ENCODE measurements at places on chromosomes 16 and 17. TPM values are rescaled to one million over a fixed set of nuclear protein-coding genes. Genes with fewer than 3 reads are reported as not detected.

MARVELD3 gene
- not detected for total RNA-seq

GRCh38 chr17:14903854-14904253 is 361.3 kb downstream of the PMP22 start:
- no peak for DNase-seq

GRCh38 chr17:298791-299450 is 53.7 kb downstream of the RPH3AL start:
- no peak for DNase-seq

- peak; percentile 76 for DNase-seq
Observed at GRCh38 chr17:50918933-50919296, 52.8 kb upstream of the TOB1 start.

DNA sequence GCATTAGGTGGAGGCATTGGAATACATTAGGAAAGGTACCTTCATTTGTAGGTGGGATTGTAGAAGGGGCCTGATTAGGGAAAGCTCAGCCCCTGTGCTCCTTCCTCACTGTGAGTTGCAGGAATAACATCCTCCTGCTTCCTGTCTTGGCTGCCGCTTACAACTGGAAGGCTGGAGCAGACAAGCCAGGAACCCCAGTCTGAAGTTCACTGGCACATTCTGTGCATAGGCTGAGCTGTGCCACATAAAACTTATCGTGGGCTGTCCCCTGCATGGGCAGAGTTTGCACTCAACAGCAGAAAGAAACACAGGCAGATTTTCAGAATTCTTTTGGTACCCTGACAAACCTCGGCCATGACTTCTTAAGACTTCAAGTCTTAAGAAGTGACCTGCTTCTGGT is 200.1 kb downstream of the SALL1 start:
- DNase-seq, result no peak

HSPB9 gene
- total RNA-seq, result not detected

DNA sequence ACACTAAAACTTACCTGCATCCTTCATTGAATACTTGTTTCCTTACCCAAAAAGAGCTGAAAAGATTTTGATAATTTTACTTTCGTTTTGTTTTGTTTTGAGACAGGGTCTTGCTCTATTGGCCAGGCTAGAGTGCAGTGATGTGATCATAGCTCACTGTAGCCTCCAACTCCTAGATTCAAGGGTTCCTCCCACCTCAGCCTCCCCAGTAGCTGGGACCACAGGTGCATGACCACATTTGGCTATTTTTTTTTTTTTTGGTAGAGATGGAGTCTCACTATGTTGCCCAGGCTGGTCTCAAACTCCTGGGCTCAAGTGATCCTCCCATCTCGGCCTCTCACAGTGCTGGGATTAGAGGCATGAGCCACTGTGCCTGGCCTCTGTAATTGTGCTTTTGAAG is 10.0 kb upstream of the TCAP start:
- DNase-seq, result no peak

GRCh38 chr16:8957063-8957397 is 6.7 kb downstream of the USP7 start:
- DNase-seq, result no peak

DNA sequence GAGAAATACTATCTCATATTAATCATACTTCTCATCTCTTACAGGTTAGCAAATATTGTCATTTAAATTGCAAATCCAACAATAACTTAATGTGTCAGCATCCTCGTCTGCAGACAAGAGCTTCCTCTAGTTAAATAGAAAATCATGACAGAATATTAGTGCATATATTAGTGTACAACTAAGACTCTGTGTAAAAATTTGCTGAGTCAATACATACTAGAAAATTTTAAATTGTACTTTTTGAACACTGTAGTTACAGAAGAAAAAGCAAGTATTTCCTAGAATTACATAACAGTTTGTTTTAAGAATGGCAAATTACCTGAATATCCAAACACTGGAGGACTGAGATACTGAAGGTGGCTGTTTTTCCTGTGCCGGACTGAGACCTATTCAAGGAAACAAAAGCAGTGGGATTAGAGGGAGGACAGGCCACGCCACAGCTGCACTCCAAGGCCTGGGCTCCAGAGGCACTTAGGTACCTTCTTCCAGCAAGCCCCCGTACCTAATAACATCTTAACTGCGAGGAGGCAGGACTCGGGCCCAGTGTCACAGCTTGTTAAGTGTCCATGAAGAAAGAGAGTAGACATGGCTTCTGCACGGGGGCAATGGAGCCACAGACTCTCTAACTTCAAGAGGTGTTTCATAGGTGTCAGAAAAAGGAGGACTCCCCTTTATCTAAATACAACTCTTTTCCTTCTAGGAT is 5.3 kb downstream of the EIF4A3 start:
- DNase-seq, result no peak

OR1D2 gene
- not detected for total RNA-seq

GRCh38 chr17:80382956-80383355 is 32.0 kb upstream of the ENDOV start:
- DNase-seq, result no peak

GRCh38 chr16:47780213-47780875 is 319.2 kb downstream of the PHKB start:
- DNase-seq, result no peak

GRCh38 chr17:7442142-7442541 is 2.7 kb upstream of the CHRNB1 start:
- DNase-seq, result no peak

GRCh38 chr16:57842601-57843000 is 40.3 kb upstream of the KIFC3 start:
- no peak for DNase-seq

DNA sequence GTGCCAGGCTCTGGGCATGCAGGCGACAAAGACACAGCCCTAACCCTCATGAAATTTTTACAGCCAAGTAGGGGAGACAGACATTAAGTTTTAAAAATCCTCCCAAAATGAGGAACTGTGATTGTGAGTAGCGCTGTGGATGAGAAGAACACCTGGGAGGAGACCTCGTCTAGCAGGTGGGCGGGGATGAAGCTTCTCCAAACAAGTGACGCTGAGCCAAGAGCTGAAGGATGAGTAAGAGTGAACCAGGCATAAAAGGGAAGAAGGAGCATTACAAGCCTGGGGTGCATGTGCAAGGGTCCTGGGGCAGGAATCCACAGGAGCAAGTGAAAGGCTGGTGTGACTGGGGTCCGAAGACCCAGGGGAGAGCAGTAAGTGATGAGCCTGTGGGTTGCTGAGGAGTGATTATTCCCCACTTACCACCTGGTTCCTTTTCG is 149.4 kb upstream of the HS3ST2 start:
- DNase-seq, result no peak

DNA sequence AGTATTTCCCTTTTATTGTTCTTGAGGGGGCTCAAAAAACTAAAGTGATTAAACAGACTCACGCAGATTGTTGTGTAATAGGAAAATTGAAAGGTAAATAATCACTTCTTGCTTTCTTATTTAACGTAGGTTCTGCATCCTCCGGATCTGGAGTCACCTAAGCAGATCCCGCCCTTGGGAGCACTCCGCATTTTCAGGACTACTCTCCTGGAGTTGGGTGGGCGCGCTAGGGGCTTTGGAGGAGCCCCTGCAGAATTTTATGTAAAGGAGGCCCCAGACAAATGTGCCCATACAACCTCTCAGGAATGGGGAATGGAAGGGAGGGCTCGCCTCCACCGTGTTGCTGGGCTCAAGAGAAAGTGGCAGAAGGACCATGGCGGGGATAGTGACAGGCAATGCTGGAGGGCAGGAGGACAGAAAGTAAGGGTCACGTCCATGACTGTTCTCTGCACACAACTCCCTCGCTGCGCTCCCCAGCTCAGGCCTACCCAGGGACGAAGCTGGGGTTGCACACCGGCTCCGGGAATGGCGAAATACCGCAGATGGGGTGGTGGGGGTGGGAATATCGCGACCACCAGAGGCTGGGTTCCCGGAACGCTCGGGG is 8.3 kb downstream of the MT2A start:
- DNase-seq, result no peak

DNA sequence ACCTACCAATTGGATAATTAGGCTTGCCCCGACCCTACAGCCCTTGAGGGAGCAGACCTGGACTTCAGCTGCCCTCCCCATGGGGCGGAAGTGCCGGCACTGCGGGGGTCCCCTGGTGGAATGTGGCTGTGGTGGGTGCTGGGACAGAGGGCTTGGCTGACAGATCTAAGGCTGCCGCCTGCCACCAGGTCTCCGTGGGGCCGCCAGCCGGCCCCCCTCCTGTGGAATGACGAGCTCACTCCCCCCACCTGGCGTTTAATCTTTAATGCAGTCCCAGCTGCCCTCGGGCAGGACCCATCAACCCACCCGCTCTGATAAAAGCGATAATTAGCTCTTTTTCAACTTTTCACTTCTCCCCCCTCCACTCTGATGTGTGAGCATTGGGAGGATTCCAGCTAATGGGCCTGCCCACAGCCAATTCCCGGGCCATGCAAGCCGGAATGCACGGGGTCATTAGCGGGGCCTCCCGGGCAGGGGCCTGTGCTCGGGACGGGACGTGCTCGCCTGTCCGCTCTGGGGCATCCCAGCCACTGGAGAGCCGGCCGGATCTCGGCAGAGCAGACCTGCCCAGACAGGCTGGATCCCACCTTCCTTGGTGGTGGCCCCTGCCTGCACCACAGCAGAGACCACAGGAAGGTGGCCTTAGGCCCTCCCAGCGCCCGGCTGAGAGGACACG is 28.3 kb upstream of the GOSR2 start:
- no peak for DNase-seq

SPATA20 gene
- total RNA-seq, result 36.2 TPM

DNA sequence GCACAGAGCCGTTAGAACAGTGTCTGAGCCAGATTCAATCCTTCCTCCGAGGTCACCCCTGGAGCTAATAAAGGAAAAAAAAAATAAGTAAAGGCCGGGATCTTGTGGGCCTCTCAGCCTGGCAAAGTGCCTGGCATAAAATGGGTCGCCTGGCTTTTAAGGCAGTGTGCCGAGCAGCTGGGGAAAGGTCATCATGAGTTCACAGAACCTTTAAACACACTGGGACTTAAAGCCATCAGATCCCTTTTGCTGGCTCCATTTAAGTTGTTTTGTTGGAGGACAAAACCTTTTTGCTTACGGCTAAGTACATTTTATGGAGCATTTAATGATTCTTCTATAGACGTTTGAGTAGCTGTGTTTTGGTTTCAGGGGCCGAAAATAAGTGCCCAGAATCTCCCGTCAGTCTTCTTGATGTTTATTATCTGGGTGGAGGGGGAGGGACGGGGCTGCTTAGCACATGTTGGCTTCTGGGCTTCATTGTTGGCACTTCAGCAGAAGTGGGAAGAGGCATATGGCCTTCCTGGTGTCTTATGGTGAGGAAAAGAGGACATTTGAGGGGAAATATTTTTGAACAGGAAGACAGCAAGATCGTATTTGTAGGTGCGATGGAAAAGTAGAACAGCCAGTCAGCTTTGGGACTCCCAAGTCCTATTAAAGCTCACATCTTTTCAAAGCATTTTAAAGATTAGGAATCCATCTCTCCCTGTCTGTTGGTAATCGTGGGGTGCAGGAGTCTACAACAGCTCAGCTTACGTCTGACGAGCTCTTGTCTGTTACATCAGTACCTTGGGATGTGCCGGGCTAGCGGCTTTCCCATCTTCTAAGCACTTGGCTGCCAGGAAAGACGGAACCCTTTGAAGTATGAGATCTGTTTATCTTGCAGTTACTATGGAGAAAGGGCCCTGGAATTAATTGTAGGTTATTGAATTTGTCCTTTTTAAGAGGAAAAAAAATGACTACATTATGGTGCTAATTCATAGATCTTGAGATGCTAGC is 31.1 kb downstream of the RBFOX1 start:
- DNase-seq, result no peak

- DNase-seq, result no peak
Observed at GRCh38 chr17:37239690-37240334, 136.0 kb upstream of the C17orf78 start.

MYH8 gene
- total RNA-seq, result not detected

DNA sequence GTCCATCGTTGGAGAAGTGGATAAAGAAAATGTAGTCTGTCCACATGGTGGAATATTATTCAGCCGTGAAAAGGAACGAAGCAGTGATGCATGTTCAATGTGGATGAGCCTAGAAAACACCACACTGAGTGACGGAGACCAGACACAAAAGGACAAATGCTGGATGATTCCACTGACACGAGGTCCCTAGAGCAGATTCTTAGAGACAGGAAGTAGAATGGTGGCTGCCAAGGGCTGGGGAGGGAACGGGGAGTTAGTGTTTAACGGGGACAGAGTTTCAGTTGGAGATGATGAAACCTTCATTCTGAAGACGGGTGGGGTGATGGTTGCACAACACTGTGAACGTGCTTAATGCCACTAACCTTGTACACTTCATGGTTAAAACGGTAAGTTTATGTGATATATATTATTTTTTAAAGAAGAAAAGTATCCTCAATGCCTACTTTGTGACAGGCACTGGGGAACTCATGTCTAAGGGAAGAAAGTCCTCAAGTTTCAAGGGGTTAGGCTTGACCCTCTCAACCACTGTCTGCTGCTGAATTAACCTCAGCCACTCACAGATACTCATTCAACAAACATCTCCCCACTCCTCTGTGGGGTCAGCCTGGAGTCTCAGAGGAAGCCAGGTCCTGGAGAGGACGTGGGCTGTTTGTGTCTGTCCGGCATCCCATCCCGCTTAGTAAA is 17.6 kb downstream of the C16orf74 start:
- DNase-seq, result no peak

RHBDL3 gene
- 0.11 TPM for total RNA-seq

DNA sequence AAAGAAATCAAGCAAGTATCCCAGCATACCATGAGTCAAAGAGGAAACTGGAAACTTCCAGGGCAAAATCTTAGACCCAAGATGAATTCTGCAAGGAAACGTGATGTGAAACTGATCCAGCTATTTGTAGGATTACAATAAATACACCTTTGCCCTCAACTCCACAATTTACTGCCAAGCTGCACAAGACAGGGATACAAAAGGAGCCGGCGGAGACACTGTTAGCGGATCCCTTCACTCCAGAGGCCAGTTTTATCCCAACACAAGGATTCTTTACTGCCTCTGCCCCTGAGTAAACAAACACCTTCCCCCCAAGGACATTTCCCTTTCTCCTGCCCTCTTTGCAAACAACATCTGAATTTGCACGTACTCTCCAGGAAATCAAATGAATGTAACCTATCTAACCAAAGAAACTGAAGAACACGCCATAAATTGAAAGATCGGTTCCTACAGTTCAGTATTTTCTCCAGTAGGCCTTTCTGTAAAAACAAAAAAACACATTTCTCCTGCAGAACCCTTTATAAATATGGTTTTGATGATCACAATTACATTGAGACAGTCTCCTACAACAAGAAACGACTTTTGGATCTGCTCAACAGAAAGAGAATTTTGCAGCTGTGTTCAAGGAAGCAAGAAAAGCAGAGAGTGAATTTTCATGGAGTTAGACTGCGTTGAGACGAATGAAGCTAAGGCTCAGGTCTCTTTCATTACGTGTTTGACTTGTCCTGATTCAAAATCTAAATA is 1.4 kb upstream of the CBX2 start:
- DNase-seq, result no peak

KRTAP9-2 gene
- not detected for total RNA-seq
